ENCODE measurements at places on chromosomes 2 and 18. TPM values are rescaled to one million over a fixed set of nuclear protein-coding genes. Genes with fewer than 3 reads are reported as not detected.

DNA sequence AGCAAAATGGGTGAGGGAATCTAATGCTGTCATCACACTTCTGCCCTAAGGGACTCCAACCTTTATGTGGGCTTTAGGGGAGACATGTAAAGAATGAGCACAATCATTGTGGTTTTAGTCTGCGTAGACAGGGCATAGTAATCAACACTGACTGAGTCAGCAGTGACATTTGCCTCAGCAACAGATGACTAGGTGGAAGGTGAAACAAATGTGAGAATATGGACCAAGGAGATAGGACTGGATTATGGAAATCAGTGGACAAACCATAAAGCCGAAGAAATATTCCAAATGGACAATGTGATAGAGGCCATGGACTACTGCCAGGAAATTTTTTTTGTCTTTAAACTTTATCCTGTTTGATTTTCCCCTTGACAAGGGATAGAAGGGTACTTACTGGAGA lies 83.9 kb downstream of the PDK1 start:
- no peaks in the 10 kb centered on the region for H3K36me3 ChIP-seq
- no peak for DNase-seq
- peaks cover 16% of the 10 kb centered on the region for H3K4me1 ChIP-seq
- no peaks in the 10 kb centered on the region for H3K27me3 ChIP-seq

GRCh38 chr18:21735452-21736015 lies 5.1 kb upstream of the MIB1 start:
- H3K36me3 ChIP-seq = no peaks in the 10 kb centered on the region
- peak overlapping the region; percentile 83 for H3K27ac ChIP-seq

DNA sequence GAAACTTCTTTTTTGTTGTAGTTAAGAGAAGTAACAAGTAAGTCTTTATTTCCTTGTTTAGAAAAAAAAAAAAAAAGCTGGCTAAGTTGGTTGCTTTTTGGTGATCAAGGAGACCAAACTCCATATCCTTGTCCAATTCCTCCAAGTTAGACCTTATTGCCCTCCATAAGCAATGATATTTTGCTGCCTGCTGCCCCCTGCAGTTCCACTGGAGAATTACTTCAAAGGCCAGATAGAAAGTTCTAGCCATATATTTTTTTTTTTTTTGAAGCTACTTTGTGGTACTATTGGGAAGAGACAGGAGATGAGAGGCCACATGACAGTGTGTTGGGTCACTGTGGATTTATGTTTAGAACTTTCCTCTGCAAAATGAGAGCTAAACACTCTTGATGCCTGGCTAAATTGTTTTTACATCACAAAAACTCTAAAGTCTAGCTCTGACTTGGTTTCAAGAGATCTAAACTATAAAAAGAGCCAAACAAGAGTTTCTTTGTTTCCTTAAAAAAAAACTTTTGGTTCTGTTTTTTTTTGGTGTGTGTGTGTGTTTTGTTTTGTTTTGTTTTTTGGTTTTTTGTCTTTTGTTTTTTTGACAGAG lies 80.7 kb upstream of the RASGRP3 start:
- no peak overlapping the region for H3K27ac ChIP-seq
- H3K36me3 ChIP-seq = no peaks in the 10 kb centered on the region
- DNase-seq = peak; percentile 48
- H3K27me3 ChIP-seq = no peaks in the 10 kb centered on the region
- no peaks in the 10 kb centered on the region for H3K4me1 ChIP-seq

DNA sequence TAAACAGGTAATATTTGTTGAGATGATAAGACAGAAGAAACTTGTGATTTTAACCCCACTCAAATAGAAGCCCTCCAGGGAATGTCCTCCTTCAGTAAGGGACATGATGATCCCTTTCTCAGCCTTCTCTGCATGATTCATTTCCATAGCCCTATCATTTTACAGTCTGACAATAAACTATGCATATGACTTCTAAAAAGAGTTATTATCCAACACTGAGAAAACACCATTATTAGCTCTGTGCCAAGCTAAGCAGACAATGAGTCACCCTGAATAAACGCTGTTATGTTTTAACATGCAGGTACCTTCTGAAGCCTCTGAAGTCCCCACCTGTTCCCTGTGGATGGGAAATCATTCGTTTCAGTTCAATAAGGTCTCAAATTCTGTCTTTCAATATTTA lies 54.7 kb downstream of the DTNB start:
- H3K36me3 ChIP-seq = no peaks in the 10 kb centered on the region
- no peak overlapping the region for H3K4me3 ChIP-seq
- peak overlapping the region; percentile 84 for H3K27ac ChIP-seq

DNA sequence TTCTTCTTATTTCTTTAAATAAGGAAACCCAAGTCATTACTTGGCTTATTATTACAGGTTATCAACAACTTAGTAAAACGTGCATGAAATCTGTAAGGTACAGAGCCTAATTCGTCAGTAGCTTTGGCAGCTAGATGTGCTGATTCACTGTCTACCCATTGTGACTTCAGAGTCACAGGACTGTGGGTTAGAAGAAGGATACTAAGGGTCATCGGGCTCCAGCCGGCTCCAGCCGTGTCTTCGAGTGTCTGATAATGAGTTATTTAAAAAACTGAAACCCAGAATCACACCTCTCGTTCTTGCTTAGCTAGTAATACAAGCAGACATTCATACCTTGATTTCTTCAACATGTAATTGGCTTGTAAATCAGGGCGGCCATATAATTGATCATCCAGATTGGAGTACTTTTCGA lies 170.5 kb downstream of the FMNL2 start:
- H3K36me3 ChIP-seq = no peaks in the 10 kb centered on the region
- no peaks in the 10 kb centered on the region for H3K27me3 ChIP-seq
- H3K27ac ChIP-seq = peak overlapping the region; percentile 58
- DNase-seq = no peak

GRCh38 chr2:77521931-77522470 lies at the start of gene LRRTM4:
TSS of gene LRRTM4 (minus strand) at chr2:77522376.
- no peaks in the 10 kb centered on the region for H3K27me3 ChIP-seq
- DNase-seq = peak; percentile 47
- no peaks in the 10 kb centered on the region for H3K36me3 ChIP-seq

DNA sequence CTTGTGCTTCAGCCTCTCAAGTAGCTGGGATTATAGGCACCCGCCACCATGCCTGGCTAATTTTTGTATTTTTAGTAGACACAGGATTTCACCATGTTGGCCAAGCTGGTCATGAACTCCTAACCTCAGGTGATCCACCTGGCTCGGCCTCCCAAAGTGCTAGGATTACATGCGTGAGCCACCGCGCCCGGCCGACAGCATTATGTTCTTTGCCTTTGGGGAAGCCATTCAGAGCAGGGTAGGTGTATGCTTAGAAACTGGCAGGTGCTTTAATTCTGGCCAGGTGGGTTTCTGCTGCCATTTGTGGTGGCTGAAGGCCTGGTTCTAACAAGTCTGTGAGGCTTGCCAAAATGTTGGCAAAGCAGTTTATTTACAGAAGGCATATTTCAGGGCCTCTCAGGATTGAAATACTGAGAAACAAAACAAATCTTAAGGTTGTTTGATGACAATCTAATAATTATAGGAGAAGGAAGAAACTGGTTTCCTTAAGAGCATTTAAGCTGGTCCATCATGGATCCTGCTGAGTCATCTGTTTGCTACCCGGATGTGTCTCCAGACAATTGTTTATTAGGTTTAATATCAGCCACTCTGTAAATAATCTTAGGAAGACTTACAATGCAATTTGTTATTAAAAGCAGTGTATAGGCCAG lies 16.0 kb downstream of the SLC20A1 start:
- H3K27me3 ChIP-seq = no peaks in the 10 kb centered on the region
- no peaks in the 10 kb centered on the region for H3K4me1 ChIP-seq
- H3K27ac ChIP-seq = no peak overlapping the region
- H3K36me3 ChIP-seq = no peaks in the 10 kb centered on the region
- no peak overlapping the region for H3K4me3 ChIP-seq

DNA sequence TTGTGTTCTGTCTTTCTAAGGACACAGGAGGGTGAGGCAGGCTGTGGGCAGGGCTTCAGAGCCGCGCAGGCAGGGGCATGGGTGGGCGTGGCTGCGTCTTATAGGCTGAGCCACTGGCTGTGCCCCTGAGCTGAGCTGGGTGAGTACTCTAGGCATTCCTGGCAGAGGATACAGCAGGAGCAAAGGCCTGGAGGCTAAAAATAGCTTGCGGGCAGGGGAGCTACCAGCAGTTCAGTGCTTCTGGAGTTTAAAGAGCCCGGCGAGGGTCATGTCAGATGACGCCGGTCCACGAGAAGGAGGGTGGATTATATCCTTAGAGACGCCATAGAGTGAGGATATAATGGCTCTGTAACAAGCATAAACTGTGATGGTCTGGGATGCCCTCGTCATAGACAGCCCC lies 31.5 kb upstream of the PDIA6 start:
- DNase-seq = peak; percentile 79
- H3K4me3 ChIP-seq = no peak overlapping the region
- no peaks in the 10 kb centered on the region for H3K4me1 ChIP-seq

GRCh38 chr2:42169874-42170521 lies 845 bp downstream of the EML4 start:
- H3K27ac ChIP-seq = peak overlapping the region; percentile 94
- no peaks in the 10 kb centered on the region for H3K27me3 ChIP-seq
- no peaks in the 10 kb centered on the region for H3K36me3 ChIP-seq

- no peaks in the 10 kb centered on the region for H3K36me3 ChIP-seq
- no peak overlapping the region for H3K27ac ChIP-seq
- DNase-seq = no peak
- H3K4me1 ChIP-seq = no peaks in the 10 kb centered on the region
- no peak overlapping the region for H3K4me3 ChIP-seq
Observed at GRCh38 chr2:190713471-190713870, 64.6 kb downstream of the NAB1 start.

GRCh38 chr2:43370705-43371104 lies 144.3 kb upstream of the ZFP36L2 start:
- peak overlapping the region; percentile 77 for H3K27ac ChIP-seq
- no peak overlapping the region for H3K4me3 ChIP-seq
- peaks cover 36% of the 10 kb centered on the region for H3K4me1 ChIP-seq

DNA sequence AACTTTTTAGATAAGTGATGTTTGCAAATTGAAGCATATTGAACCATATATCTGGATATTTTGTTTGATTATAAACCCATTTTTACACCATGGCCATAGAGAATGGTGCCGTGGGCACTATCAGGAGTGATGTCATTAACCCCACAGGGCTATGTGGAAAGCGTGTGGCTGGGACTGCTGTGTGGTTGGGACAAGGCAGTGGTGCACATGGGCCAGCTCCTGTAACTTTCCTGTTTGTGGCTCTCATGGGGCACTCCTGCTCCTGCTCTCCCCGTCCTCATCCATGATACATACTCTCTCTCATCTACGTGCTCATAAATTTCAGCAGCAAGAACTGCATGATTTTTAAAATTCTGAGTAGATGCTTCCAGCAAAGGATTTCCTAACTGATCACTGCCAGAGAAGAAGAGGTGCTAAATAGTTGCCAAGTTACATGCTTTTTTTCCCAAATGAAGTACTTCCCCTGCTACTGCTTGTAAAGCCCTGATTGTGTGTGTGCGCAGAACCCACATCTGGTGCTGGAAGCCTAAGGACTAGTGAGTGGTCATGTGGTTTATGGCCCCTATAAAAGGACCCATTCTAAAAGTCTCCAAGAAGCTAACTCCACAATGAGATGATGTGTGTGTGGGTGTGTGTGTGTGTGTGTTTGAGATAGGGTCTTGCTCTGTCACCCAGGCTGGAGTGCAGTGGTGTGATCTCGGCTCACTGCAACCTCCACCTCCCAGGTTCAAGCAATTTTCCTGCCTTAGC lies 240.8 kb downstream of the NEDD4L start:
- H3K4me1 ChIP-seq = peaks cover 56% of the 10 kb centered on the region
- no peaks in the 10 kb centered on the region for H3K27me3 ChIP-seq
- no peak overlapping the region for H3K4me3 ChIP-seq
- H3K27ac ChIP-seq = peak overlapping the region; percentile 96
- no peaks in the 10 kb centered on the region for H3K36me3 ChIP-seq

GRCh38 chr2:97950329-97951154 lies 45.2 kb downstream of the TMEM131 start:
- peak overlapping the region; percentile 42 for H3K27ac ChIP-seq
- H3K36me3 ChIP-seq = no peaks in the 10 kb centered on the region
- H3K4me3 ChIP-seq = no peak overlapping the region
- H3K4me1 ChIP-seq = peaks cover 23% of the 10 kb centered on the region
- peak; percentile 16 for DNase-seq
- H3K27me3 ChIP-seq = no peaks in the 10 kb centered on the region

DNA sequence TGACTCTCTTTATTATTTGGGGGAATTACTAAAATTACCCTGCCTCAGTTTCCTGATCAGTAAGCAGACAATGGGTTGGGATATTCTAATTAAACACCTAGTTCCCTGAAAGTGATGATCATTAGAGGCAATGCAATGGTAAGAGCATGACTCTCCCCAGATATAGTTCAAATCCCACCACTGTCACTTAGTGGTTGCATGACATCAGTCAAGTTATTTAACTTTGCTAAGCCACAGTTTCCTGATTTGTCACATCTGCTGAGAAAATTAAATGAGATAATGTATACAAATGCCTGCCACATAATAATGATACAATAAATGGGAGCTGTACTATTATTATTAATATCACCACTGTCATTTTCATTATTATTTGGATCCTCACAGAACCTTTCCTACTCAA lies 29.9 kb downstream of the ZEB2 start:
- H3K27ac ChIP-seq = no peak overlapping the region
- H3K4me3 ChIP-seq = no peak overlapping the region
- no peak for DNase-seq
- no peaks in the 10 kb centered on the region for H3K36me3 ChIP-seq
- H3K27me3 ChIP-seq = peaks cover 3% of the 10 kb centered on the region

DNA sequence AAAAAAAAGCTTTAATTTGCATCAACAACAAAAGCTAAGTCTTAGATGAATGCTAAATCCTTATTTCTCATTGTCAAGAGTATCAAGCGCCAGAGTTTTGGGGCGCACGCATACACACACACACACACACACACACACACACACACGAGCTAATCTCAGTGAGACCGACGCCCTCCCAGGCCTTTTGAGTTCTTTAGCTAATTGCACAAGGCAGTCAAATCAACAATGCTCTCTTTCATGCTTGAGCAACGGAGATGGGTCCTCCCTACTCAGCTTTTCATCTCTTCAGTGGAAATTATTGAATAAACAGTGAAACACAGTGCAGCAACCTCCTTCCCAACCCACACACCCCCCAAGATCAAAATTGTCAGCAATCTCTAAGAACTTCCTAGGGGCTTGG lies 19.2 kb downstream of the GKN1 start:
- H3K27me3 ChIP-seq = no peaks in the 10 kb centered on the region
- no peaks in the 10 kb centered on the region for H3K36me3 ChIP-seq
- no peak for DNase-seq
- H3K4me1 ChIP-seq = no peaks in the 10 kb centered on the region
- H3K4me3 ChIP-seq = no peak overlapping the region

The MOGAT1 gene
- total RNA-seq = not detected

The GYPC gene
- 46.9 TPM for total RNA-seq

The GPR45 gene
- total RNA-seq = not detected

The FBXO15 gene
- total RNA-seq = 0.93 TPM

The MPP4 gene
- total RNA-seq = 0.77 TPM

The REEP1 gene
- total RNA-seq = 24.2 TPM

The C2orf80 gene
- not detected for total RNA-seq

The BIN1 gene
- 109 TPM for total RNA-seq

The IL36B gene
- total RNA-seq = not detected

The PLEKHM3 gene
- total RNA-seq = 14.3 TPM
